ENCODE measurements at places on chromosomes 12 and 14.

DNA sequence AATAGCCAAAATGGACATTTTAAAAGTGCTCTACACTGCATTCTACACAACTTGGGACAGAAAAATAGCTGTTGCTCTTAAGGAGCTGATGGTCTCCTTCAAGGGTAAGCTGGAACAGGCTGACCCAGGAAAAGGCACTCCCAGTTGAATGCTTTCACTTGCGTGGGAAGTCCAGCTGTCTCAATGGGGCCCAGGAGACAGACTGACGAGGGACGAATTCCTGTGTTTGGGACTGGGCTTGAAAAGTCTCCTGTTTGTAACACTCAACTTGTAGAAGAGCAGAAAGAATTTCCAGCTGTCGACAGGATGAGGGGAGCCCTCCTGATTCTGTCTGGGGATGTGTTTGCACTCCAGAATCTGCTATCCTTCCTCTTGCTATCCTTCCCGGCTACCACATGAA lies 180.8 kb downstream of the ZFP36L1 start:
- no peak for DNase-seq

DNA sequence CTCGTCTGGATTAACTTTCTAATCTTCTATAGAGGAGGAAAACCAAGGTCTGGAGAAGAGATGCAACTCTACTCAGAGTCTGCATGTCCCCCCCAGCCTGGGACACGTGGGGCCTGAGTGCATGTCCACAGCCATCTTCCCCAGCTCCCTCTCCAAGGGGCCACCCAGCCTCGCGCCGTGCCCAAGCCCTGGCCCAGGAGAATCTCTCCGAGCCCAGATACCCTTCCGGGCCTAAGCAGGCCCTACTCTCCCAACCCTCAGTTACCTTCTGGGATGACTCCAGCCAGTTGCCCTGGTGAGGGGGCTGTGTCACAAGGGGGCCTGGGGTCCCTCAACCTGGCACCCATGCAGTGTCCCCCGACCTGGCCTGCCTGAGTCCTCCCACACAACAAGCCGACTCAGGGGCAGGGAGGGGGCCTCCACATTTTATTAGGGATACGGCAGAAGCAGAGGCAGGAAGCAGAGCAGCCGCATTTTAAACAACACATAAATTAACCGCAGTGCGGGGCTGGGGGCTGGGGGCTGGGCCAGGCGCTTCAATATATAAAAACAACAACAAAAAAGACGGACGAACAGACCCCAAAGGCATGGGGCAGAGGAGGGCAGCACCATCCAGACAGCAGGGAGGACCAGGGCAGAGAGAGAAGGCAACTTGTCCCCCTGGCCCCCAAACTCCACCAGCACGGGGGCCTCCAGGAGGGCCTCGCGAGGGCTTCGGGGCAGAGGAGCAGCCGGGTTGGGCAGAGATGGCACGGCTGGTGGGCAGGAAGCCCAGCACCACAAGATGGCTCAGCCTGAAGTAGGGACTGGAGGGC lies 37.3 kb downstream of the NCKAP5L start:
- DNase-seq: no peak

DNA sequence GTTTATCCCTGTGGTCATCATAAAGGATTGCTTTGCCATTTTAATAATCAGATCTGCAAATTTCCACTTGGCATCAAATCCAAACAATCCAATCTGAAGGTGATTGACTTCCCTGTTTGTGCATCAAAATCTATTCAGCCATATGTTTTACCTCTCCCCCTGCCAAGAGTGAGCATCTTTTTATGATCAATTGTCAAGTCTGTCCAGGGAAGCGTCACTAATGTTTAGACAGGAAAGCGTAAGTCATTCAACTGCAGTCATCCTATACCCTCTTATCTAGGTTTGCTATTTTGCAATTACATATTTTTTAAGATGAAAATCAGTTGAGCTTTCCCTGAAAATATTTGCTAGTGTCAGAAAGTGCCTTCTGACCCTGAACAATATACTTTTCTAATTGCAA lies 1224.1 kb upstream of the SEL1L start:
- DNase-seq: no peak

GRCh38 chr12:72148709-72149108 lies 123.5 kb upstream of the TRHDE start:
- DNase-seq: no peak

GRCh38 chr12:1916371-1917171 lies 1.9 kb downstream of the CACNA2D4 start:
- DNase-seq: no peak

DNA sequence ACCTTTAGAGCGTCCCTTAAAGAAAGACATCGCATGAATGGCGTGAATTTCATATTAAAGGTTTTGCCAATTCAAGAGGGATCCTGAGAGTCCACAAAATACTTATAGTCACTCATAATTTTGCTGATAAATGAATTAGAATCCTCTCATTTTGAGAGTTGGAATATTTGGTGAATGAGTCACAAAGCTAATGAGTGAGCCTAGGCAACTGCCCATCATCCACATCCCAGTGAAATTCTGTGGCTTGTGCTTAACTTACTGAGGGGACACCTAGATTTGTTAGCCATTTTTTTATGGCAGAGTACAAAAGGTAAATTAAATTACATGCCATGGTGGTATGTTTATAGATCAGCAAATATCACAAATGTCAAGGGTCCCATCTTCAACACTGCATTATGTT lies 12.7 kb upstream of the NOXRED1 start:
- no peak for DNase-seq

- DNase-seq: peak; percentile 59
These were observed 80.6 kb downstream of the APAF1 start for GRCh38 chr12:98725476-98726247.

DNA sequence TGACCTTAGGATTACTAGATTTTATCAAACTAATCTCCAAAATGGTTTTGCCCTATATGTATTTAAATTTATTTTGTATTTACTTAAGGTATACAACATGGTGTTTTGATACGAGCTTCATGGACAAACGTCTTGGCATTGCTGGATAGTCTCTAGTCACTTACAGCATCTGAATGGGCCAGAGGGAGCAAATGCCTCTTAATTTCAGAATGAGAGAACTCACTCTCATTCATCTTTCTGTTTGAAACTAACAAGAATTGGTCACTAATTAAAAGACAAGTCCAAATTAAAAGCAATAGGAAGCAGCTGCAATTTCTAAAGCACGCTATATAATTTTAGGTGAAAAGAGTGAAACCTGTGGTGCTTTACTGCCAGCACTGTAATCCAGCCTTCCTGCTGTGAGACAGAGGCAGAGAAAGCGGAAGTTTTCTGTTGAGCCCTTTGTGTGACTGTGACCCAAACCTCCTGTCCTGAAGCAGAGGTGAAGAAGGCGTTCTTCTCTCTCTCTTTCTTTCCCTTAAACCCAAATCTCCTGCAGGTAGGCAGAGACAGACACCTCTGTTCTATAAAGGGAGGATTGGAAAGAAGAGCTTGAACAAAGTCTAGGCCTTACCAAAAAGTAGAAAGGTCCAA lies 184.6 kb upstream of the NAV3 start:
- DNase-seq: no peak

- no peak for DNase-seq
These were observed 78.7 kb downstream of the SYNE3 start for GRCh38 chr14:95437715-95438114.

DNA sequence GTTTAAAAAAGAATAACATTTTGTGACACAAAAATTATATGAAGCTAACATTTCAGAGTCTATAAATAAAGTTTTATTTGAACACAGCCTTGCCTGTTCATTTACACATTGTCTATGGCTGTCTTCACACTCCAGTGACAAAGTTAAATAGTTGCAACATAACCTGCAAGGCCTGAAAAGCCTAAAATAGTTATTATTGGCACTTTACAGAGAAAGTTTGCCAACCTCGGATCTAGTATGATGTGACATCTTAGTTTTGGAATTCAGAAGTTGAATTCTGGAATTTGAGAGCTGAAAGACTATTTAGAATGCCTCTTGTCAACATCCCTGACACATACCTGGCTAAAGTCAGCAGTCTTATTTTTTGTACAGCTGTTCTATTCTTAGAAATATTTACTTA lies 68.3 kb downstream of the DYRK2 start:
- DNase-seq: peak; percentile 20

- DNase-seq: no peak
These were observed 5.1 kb downstream of the ZNF605 start for GRCh38 chr12:132950844-132951535.

DNA sequence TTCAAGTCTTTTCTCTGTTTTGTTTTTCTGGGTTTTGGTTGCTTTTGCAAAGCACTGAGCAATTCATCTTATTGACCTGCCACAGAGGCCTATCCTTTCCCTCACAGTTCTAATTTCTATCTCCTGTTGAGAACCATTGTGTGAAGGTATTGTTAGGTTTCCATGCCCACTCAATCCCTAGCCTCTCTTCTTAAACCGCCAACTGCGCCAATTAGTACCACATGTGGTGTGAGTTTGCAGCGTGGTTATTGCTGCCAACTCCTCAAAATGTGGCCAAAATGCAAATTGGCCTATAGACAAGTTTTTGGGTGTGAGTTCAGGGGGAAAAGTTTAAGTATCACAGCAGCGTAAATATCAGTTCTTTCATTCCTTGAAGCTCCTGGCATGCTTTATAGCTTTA lies 232.6 kb downstream of the FLRT2 start:
- no peak for DNase-seq

- no peak for DNase-seq
These were observed 2.7 kb downstream of the FAIM2 start for GRCh38 chr12:49901026-49901425.
